ENCODE measurements at places on chromosomes 6 and 20.
A peak's percentile ranks its signal among the peaks of the same experiment; 100 is the strongest.

DNA sequence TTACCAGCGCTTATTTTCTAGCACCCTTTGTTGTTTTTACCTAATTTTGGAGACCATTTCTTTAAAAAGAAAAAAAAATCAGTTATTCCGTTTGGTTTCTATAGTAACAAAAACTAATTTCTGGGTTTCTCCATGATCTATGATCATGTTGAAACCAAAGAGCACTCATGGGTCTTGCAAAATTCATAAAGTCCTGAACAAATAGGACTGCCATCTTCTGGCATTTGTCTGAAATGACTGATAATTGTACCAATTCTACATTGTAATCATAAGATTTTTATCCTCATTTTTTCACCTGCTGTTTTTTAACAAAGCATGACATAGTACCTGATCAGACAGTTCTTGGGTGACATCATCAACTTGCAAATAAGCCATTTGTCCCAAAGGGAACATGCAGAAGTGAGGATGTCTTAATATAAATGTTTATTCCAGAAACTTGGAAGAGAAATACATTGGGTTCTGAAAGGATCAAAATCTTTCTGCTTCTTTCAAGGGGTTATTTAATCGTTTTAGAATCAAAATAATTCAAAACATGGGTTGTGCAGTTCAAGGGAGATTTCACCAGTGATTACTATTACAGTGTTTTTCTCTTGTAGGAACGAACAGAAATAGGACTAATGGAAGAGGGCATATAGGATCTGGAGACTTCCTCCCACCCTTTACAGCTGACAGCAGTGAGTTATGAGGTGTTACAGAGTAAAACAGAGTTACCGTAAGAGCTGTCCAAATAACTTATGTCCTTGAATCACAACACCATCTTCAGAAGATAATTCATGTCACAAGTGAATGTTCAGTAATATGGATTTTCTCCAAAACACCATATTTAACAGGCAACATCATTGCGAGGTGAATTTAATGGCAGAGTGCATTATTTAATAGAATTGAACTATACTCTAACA lies 87.1 kb upstream of the GJE1 start:
- no peak for DNase-seq

- no peak for DNase-seq
Observed at GRCh38 chr6:73694711-73695411, 1.1 kb upstream of the CD109 start.

DNA sequence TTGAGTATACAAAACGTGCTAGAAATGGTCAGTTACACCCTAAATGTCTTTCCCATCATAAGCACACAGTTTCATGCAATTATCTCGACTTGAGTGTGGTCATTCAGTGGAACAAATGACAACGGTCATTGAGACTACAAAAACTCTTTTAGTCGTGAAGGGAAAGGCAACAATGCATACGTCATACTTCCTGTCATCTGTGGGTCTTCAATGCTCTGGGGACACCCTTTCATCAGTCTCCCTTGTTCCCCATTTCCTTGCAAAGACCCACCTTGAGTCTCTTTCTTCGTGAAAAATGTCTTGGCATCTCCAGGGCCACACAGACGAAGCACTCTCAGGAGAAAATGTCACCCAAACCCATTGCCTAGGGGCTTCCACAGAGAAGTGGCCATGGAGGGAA lies 238.5 kb downstream of the GMPR start:
- DNase-seq = no peak

- no peak for DNase-seq
Observed at GRCh38 chr6:160795721-160796120, 93.7 kb downstream of the PLG start.

GRCh38 chr6:73774311-73774774 lies 78.3 kb downstream of the CD109 start:
- DNase-seq = no peak

GRCh38 chr6:54891536-54891935 lies 45.0 kb downstream of the FAM83B start:
- no peak for DNase-seq

DNA sequence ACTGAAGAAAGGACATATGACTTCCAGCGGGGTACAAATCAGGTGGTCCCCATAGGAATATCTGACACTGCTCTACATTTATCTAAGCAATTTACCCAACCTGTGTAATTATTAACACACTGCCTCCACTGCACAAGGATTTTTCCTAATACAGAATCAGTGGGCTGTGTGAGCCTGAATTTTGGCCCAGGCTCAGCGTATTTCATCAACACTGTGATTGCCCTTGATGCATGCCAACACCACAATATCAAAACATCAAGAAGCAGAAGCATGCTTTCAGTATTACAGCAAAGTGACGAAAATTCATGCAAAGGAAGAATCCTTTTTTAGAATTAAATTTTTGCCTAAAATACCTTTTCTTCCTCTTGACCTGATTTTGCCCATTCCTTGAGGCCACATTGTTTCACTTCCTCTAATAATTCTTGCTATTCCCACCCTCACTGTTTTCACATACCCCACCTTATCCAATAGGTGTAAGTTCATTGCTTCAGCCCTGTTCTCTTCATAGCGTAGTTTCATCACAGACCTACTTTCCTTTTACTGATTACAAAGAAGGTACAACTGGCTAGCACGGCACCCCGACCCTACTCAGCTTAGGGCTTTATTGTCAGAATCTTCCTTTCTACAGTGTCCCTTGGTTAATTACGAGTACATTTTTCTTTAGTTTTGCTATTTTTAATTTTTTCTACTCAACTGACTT lies 83.7 kb upstream of the PTCHD4 start:
- no peak for DNase-seq

- DNase-seq = no peak
Observed at GRCh38 chr6:159118924-159119323, 50.3 kb upstream of the FNDC1 start.

GRCh38 chr20:13858439-13858838 lies 73.6 kb downstream of the NDUFAF5 start:
- no peak for DNase-seq

DNA sequence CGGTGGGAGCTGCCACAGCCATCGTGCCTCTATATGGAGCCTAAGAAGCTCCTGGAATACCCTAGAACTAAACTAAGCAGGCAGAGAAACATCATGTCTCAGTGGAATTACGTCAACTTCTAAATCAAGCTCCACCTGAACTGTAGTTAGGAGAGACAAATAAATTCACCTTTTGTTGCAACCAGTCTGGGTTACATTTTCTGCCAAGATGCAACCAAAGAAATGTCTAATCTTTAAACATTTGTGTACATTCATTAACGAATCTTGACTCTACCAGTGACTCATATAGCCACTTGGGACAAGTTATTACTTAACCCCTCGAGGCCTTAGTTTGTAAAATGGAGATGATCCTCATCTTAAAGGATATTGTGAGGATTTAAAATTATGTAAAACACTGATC lies 8.9 kb downstream of the PTPRK start:
- no peak for DNase-seq

DNA sequence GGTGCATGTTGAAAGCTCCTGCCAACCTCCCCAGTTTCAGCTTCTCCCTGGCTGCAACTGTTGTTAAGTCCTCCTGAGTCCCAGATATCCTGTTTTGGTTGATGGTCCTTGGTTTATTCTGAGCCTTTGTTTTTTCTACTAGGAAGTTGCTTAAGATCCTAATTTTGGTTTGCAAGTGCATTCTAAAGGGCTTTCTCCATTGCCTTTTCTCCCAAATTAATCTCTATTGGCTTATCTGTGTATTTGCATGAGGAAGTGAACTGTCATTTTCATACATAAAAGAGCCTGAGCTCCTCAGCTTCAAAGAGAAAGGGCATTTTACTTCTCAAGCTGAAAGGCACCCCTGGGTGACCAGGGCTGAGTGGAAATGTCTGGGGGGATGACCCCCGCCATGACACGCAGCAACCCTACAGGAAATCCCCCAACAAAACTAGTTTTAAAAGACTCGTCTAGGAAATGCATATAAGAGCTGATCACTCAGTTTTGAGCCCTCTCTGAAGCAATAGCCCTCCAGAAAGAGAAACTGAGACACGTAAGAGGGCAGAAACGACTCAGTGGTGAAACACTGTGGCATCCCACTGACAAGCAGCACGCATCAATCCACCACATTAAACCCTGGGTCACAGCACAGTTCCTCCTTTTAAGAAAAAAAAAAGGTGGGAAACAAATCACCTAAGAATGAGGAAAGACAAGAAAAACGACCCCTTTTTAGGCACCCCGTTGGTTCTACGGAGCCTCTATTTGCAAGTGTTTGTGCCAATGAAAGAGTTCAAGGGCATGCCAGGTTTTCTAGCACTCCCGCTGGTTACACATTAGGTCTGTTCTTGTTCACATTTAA lies 140.9 kb downstream of the THBS2 start:
- no peak for DNase-seq

DNA sequence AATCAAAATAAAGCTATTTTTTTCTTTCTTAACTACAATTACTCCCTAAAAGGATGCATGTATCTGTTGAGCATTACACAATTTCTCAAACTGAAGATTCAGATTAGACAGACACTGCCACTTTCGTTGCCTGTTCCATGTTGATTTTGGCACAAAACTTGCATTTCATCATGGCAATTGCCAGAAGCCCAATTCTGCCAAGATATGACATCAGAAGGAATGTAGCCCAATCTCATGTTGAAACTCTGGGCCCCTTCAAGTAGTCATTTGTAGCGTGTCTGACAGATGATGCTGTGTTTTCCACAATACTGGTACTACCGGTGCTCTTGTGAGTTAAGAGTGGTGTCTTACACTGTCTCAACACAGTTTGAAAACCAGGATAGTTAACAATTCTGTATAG lies 705.4 kb downstream of the PTPRT start:
- no peak for DNase-seq

GRCh38 chr6:27752038-27752885 lies 159.9 kb downstream of the OR2B2 start:
- DNase-seq = peak; percentile 38

GRCh38 chr6:43495409-43495941 lies 14.7 kb downstream of the LRRC73 start:
- no peak for DNase-seq

DNA sequence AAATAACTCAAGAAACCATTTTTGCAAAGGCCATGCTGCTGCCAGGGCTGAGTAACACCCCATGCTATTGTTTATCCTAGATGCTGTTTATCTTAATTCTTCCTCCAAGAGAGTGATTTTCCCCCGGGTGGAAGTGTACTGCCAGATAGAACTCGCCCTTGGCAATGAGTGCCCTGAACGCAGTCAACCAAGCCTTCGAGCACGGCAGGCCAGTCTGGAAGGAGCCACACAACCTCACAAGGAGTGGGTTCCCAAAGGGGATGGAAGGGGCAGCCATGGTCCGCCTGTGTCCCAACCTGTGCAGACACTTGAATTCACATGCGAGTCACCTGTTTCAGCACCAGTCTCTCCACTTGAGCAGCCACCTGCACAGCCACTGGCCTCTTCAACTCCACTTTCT lies 31.9 kb downstream of the PNPLA1 start:
- DNase-seq = no peak

DNA sequence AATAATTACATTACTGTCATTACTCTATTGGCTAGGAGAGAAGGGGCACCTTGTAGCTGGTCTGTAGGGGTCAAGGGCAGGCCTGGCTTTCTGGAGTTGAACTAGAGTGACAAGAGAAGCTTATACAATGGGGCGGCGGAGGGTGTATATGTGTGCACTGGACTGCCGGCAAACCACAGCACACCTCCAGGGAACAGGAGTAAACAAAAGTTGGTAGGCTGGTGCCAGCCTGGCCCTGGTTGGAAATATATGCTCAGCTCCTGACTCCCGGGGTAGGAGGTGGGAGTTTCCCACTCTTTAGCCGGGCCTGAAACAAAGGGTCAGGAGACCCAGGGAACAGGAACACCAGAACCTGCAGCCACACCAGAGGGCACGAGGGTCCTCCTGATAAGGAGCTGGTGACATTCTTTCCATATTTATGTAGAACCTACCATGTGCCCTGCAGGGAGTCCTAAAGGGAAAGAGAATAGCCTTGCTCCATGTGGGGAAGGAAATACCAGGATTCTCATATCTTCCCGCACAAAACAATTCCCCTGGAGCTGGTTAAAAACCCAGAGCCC lies 5.1 kb downstream of the C6orf132 start:
- no peak for DNase-seq

- DNase-seq = no peak
Observed at GRCh38 chr6:127997496-127998164, 96.8 kb upstream of the THEMIS start.

- DNase-seq = no peak
Observed at GRCh38 chr6:73585566-73586415, 65.0 kb upstream of the EEF1A1 start.

DNA sequence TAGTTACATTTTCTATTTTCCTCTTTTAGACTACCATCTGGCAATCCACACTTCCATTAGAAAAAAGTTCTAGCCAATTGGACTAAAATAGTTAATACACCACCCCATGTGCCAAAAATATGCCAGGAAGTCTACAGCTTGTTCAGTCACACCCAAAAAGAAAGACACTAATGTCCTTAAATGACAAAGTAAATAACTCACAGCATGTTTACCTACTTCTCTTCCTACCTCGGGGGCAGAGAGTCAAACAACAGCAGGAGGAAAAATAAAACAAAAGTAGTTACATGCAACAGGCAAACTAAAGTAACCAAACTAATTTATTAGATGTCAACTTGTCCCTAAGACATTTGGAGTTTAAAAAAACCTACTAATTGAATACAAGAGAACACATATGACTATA lies 57.0 kb downstream of the UBE3D start:
- no peak for DNase-seq

DNA sequence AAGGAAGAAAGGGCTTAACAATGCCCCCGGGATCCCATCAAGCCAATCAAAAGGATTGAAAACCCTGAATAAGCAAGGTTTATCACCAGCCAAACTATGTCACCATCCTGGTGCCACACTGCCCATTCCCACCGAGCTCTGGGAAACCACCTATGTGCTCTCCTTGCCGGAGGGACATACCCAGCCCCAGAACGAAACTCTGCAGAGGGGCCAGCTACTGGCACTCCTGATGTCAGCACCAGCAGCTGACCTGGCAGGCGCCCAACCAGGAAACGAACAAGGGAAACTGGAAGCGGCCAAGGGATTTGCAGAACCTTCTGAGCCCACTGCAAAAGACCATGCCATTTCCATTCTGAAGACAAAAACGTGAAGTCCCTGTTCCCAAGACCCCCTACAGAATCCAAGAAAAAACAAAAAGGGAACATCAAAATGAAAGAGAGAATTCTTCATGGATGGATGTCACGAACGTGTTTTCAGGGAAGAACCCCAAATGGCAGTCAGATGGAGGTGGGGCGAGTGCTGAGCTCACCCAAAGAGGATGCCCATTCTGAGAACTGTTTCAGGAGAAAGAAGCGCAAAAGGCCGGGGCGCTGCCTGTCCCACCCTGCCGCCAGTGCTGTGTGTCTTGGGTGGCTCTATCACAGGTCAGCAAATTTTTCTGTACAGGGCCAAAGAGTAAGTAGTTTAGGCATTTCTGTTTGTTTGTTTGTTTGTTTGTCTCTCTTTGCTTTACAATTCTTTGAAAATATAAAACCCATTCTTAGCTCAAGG lies 305.2 kb downstream of the ESR1 start:
- no peak for DNase-seq

All from stimulated activated CD4-positive, alpha-beta T cell treated with anti-CD3 and anti-CD28 coated beads, Interleukin-12 subunit alpha, Interleukin-12 subunit beta, amount 100 ng/mL, for 4 hours (primary cell).